ENCODE measurements at places on chromosomes 2 and 18.

DNA sequence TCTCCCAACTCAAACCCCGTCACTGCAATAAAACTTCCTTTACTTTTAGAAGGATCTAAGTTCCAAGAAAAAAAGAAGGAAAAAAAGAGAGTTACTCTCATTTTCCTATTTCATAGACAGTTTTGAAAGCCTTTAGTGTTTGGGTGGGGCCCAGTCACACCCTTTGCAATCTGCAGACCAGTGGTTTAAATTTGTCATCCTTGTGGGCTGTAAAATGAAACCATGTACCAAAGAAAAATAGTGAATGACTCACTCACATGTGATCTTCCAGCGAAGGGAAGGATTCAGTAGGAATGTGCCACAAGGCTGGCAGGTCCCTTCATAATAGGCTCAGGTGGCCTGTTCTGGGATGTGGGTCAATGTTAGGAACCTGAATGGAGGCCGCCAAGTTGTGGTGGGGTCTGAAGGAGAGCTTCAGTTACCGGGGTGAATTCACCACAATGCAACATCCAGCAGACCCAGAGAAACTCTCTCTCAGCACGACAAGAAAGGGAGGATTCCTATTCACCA, 28.3 kb downstream of the ANXA4 start:
- H3K4me1 ChIP-seq, result peaks cover 35% of the 10 kb centered on the region
- peak; percentile 91 for DNase-seq
- H3K27me3 ChIP-seq, result no peaks in the 10 kb centered on the region
- no peaks in the 10 kb centered on the region for H3K36me3 ChIP-seq

DNA sequence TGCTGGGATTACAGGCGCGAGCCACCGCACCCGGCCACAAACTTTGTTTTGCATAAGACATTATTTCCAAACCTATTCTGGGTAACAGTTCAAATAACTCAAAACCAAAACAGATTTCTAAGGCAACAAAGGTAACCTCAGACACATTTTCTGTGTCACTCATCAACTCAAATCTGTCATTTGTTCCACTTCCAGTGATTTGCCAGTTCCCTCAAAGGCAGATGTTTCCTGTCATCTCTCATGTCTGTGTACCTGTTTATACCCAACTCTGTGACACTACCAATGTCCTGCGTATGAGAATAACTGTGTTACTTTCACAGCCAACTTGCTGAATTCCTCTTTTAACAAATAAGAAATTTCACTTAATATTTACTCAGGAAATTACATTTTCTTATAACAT, 54.4 kb downstream of the SCN3A start:
- no peak overlapping the region for H3K27ac ChIP-seq
- no peak overlapping the region for H3K4me3 ChIP-seq
- H3K27me3 ChIP-seq, result no peaks in the 10 kb centered on the region
- no peaks in the 10 kb centered on the region for H3K4me1 ChIP-seq

DNA sequence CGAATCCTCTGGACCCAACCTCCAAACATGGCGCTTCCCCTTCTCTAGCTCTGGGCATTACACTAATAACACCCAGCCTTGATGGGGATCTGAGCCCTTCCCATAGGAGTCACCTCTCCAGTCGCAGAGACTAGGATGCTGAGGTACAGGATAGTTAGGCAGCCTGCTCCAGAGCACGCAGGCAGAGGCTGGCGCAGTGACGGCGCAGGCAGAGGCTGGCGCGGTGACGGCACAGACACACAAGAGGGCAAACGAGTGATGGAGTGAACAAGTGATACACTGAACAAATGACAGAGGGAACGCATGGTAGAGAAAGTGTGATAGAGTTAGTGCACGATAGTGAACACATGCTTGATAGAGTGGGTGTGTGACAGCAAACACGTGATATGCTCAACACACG, 518.5 kb downstream of the EIPR1 start:
- no peaks in the 10 kb centered on the region for H3K27me3 ChIP-seq
- H3K36me3 ChIP-seq, result no peaks in the 10 kb centered on the region
- H3K4me1 ChIP-seq, result no peaks in the 10 kb centered on the region
- DNase-seq, result no peak
- H3K4me3 ChIP-seq, result no peak overlapping the region

DNA sequence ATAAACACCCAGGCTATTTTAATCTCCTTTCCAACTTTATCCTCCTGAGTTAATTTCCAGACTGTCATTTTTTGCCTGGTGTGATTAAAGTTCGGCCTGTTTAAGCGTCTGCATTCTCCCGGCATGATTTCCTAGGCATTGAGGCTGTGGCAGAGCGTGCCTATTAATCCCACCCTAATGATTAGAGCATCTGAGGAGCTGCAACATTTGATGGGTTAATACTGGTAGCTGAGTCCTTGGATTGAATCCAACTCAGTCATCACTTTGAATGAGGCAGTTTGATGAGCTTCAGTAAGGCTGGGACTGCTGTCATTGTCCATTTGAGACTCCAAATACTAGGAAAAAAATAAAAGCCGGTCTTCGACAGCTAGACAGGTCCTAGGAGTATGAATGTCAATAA, 882.5 kb downstream of the SLC4A3 start:
- no peak overlapping the region for H3K27ac ChIP-seq
- no peak for DNase-seq
- H3K36me3 ChIP-seq, result no peaks in the 10 kb centered on the region
- no peak overlapping the region for H3K4me3 ChIP-seq

GRCh38 chr2:53424902-53425301, 342.7 kb upstream of the CHAC2 start:
- H3K4me3 ChIP-seq, result no peak overlapping the region
- no peaks in the 10 kb centered on the region for H3K4me1 ChIP-seq
- no peaks in the 10 kb centered on the region for H3K27me3 ChIP-seq
- DNase-seq, result no peak

- no peaks in the 10 kb centered on the region for H3K27me3 ChIP-seq
- peak overlapping the region; percentile 3 for H3K27ac ChIP-seq
- H3K4me1 ChIP-seq, result no peaks in the 10 kb centered on the region
- no peak overlapping the region for H3K4me3 ChIP-seq
- H3K36me3 ChIP-seq, result no peaks in the 10 kb centered on the region
- no peak for DNase-seq
Observed at GRCh38 chr2:163401481-163401880, 334.3 kb downstream of the FIGN start.

DNA sequence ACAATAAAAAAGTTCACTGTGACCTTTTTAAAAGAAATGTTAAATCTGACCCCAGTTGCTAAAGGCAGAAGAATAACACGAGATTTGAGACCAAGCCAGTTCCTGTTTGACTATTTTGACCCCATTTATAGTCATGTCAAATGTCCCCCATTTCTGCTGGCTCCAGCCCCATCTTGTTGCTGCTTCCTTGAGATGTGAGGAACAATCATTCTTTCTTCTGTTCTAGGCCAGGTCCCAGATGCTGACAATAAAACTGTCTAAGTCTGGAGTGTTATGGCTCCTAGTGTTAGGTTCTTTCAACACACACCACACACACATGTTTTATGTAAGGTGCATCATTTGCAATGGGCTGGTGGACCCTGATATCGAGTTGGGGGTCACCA, 92.0 kb upstream of the CYP1B1 start:
- no peak overlapping the region for H3K27ac ChIP-seq
- H3K4me3 ChIP-seq, result no peak overlapping the region
- no peaks in the 10 kb centered on the region for H3K36me3 ChIP-seq
- no peaks in the 10 kb centered on the region for H3K27me3 ChIP-seq
- no peak for DNase-seq

GRCh38 chr2:65500310-65501040, 68.1 kb upstream of the SPRED2 start:
- no peak overlapping the region for H3K4me3 ChIP-seq
- no peak overlapping the region for H3K27ac ChIP-seq
- no peaks in the 10 kb centered on the region for H3K27me3 ChIP-seq
- no peaks in the 10 kb centered on the region for H3K36me3 ChIP-seq
- H3K4me1 ChIP-seq, result no peaks in the 10 kb centered on the region

GRCh38 chr2:69798909-69799526, 30.4 kb upstream of the GMCL1 start:
- no peaks in the 10 kb centered on the region for H3K27me3 ChIP-seq
- H3K27ac ChIP-seq, result peak overlapping the region; percentile 36
- no peak overlapping the region for H3K4me3 ChIP-seq
- peaks cover 8% of the 10 kb centered on the region for H3K4me1 ChIP-seq
- no peak for DNase-seq

- no peaks in the 10 kb centered on the region for H3K4me1 ChIP-seq
- DNase-seq, result no peak
- H3K4me3 ChIP-seq, result no peak overlapping the region
- no peak overlapping the region for H3K27ac ChIP-seq
- H3K36me3 ChIP-seq, result no peaks in the 10 kb centered on the region
- peaks cover 30% of the 10 kb centered on the region for H3K27me3 ChIP-seq
Observed at GRCh38 chr2:171669121-171669520, 18.1 kb upstream of the DYNC1I2 start.

GRCh38 chr2:164810843-164811242, 30.8 kb downstream of the COBLL1 start:
- no peaks in the 10 kb centered on the region for H3K36me3 ChIP-seq
- no peaks in the 10 kb centered on the region for H3K27me3 ChIP-seq
- H3K4me1 ChIP-seq, result no peaks in the 10 kb centered on the region
- DNase-seq, result no peak

DNA sequence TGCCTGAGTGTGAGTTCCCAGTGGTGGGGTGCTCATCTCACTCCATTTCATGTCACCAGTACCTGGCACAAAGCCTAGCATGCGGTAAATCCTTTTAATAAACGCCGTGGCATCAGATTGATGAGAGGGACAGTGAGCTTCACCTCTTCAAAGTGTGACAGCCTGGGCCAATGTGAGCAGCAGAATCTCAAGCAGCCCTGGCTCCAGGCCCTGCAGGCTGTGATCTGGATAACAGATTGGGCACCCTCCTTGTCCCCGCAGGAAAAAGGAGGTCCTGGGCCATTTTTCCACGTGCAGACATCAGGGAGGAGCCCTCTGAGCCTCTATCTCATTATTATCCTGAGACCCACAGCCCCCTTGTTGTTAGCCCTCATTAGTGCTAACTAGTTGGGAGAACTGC, 34.8 kb downstream of the TET3 start:
- no peak for DNase-seq
- H3K27ac ChIP-seq, result no peak overlapping the region
- no peaks in the 10 kb centered on the region for H3K36me3 ChIP-seq
- H3K4me3 ChIP-seq, result no peak overlapping the region
- no peaks in the 10 kb centered on the region for H3K4me1 ChIP-seq
- no peaks in the 10 kb centered on the region for H3K27me3 ChIP-seq

- H3K4me3 ChIP-seq, result no peak overlapping the region
- H3K4me1 ChIP-seq, result no peaks in the 10 kb centered on the region
- DNase-seq, result no peak
- H3K36me3 ChIP-seq, result no peaks in the 10 kb centered on the region
Observed at GRCh38 chr2:130823171-130823885, 13.4 kb upstream of the ARHGEF4 start.

- no peaks in the 10 kb centered on the region for H3K4me1 ChIP-seq
- H3K4me3 ChIP-seq, result no peak overlapping the region
- H3K27me3 ChIP-seq, result no peaks in the 10 kb centered on the region
- no peaks in the 10 kb centered on the region for H3K36me3 ChIP-seq
Observed at GRCh38 chr2:84857566-84857965, 23.3 kb downstream of the TRABD2A start.

- no peak for DNase-seq
- H3K27me3 ChIP-seq, result no peaks in the 10 kb centered on the region
- H3K36me3 ChIP-seq, result no peaks in the 10 kb centered on the region
- H3K4me1 ChIP-seq, result no peaks in the 10 kb centered on the region
Observed at GRCh38 chr2:117512307-117512706, 302.2 kb upstream of the DDX18 start.

DNA sequence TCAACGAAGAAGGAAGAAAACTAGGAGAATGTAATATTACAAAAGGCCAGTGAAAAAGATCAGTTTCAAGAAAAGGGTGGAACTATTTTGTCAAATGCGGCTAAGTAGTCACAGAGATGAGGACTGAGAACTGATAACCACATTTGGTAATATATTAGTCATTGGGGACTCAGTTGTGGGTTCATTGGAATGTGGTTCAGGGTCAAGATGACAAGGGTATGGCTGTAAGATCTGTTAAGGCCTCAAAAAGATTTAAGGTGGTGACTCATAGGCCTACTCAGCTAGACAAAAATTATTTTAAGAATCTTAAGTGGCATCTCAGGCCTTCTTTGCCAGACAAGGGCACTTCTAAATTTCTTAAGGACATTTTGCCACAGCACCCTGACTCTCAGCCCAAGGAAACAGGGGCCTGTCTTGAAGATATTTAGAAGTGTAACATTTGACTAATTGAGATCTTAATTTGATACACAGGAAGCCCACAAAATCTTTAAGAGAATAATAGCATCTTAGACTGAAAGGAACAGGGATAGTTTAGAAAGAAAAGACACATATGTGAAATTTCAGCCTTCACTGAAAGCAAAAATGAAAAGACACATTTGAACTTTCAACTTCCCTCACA, 81.3 kb downstream of the STRADB start:
- H3K4me3 ChIP-seq, result no peak overlapping the region
- no peaks in the 10 kb centered on the region for H3K4me1 ChIP-seq
- H3K36me3 ChIP-seq, result no peaks in the 10 kb centered on the region

- DNase-seq, result no peak
- H3K4me3 ChIP-seq, result no peak overlapping the region
- no peaks in the 10 kb centered on the region for H3K4me1 ChIP-seq
- H3K27ac ChIP-seq, result no peak overlapping the region
- no peaks in the 10 kb centered on the region for H3K36me3 ChIP-seq
Observed at GRCh38 chr2:222239091-222239490, 59.7 kb downstream of the PAX3 start.

DNA sequence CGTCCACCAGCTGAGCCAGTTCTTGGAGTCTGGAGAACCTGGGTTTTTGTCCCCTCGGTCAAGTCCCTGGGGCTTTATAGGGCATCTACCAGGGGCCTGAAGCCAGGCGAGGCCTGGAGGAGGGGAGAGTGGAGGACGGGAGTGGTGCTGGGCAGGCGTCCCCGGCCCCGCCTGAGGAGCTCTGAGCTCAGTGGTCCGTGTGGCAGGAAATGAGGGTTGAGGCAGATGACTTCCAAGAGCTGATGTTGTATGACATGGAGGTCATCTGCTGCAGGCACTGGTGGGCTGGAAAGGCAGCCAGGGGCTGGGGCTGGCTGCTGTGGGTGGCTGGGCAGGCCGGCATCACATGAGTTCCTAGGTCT, 118.5 kb upstream of the HS6ST1 start:
- H3K4me1 ChIP-seq, result no peaks in the 10 kb centered on the region
- no peaks in the 10 kb centered on the region for H3K36me3 ChIP-seq
- no peak overlapping the region for H3K27ac ChIP-seq
- DNase-seq, result no peak

GRCh38 chr2:227576110-227576509, 22.6 kb upstream of the SCYGR2 start:
- no peaks in the 10 kb centered on the region for H3K4me1 ChIP-seq
- H3K27ac ChIP-seq, result no peak overlapping the region
- H3K4me3 ChIP-seq, result no peak overlapping the region
- no peak for DNase-seq
